ENCODE measurements at places on chromosomes 7 and 10. TPM values are rescaled to one million over a fixed set of nuclear protein-coding genes. Genes with fewer than 3 reads are reported as not detected.

- DNase-seq, result peak; percentile 19
These were observed 50.7 kb downstream of the PDGFA start for GRCh38 chr7:468681-469562.

DNA sequence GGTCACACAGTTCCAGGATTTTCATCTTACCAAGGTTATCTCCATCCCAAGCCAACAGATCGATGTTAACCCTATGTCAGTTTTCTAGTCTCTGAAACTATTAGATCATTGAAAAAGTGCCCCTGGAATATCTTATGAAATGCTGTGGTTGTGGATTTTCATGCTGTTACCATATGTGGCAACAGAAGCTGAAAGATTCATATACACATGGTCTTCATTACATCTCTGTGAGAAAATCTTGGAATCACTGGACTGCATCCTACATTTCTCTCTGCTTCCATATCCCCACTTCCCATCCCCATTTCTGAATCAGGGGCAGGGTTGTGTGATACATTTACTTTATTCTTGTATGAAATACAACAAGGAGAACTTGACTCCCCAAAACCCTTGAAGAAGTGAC is 146.1 kb downstream of the SLC16A9 start:
- DNase-seq, result no peak

DNA sequence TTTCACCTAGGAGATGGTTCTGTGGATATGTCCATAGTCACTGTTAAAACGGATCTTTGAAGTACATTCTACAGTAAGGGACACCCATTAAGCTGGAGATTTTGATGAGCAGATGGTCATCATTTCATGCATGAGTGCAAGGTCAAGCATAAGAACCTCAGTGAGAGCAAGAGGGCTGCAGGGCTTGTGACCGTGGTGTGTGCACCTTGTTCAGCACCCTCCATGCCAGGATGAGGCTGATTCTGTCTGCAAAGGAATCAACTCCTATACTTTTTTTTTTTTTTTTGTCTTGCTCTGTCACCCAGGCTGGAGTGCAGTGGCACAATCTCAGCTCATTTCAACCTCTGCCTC is 17.6 kb downstream of the PDSS1 start:
- no peak for DNase-seq

The ABCC2 gene
- polyA plus RNA-seq, result 0.93 TPM

The ZNF273 gene
- polyA plus RNA-seq, result 2.9 TPM
